ENCODE measurements at places on chromosomes 13 and 19.

GRCh38 chr13:35092251-35092650 lies 150.2 kb downstream of the NBEA start:
- no peak for DNase-seq

DNA sequence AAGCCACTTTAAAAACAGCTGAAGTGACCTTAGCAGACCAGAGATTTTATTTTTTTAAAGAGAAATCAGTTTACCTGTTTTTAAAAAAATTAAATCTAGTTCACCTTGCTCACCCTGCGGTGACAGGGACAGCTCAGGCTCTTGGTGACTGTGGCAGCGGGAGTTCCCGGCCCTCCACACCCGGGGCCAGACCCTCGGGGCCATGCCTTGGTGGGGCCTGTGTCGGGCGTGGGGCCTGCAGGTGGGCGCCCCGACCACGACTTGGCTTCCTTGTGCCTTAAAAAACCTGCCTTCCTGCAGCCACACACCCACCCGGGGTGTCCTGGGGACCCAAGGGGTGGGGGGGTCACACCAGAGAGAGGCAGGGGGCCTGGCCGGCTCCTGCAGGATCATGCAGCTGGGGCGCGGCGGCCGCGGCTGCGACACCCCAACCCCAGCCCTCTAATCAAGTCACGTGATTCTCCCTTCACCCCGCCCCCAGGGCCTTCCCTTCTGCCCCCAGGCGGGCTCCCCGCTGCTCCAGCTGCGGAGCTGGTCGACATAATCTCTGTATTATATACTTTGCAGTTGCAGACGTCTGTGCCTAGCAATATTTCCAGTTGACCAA lies 10.8 kb downstream of the PLPPR3 start:
- no peak for DNase-seq

GRCh38 chr13:113166681-113167080 lies 8.2 kb downstream of the PROZ start:
- no peak for DNase-seq

GRCh38 chr19:42423462-42424344 lies 3.5 kb downstream of the LIPE start:
- DNase-seq, result peak; percentile 78

- no peak for DNase-seq
Measured at GRCh38 chr13:52348071-52348470, 57.9 kb downstream of the THSD1 start.

GRCh38 chr13:107734891-107735625 lies 480.3 kb downstream of the LIG4 start:
- no peak for DNase-seq

DNA sequence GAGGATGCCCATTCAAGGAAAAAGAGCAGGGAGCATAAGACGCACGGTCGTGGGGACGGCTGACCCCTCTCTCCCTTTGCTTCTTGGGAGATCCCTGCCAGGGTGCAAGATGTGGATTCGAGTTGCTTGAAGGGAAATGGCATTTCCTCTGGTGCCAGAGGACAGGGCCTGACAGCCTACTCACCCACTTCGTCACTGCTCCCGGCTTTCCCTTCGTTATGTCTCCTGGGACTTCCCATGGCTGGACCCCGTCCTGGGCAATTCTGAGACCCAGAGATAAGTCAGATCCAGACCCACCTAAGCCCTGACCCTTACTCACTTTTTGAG lies 1.2 kb downstream of the TBC1D17 start:
- no peak for DNase-seq

DNA sequence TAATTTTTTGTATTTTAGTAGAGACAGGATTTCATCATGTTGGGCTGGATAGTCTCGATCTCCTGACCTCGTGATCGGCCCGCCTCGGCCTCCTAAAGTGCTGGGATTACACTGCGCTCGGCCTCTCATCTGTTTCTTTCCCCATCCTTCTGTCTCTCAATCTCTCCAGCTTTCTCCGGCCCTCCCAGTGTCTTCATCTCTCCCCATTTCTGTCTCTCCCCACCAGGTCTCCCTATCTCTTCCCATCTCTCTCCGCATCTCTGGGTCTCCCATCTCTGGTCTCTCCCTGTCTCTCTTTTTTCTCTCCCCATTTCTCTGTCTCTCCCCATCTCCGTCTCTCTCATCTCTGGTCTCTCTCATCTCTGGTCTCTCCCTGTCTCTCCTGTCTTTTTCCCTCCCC lies 12.2 kb upstream of the NFIX start:
- DNase-seq, result no peak

DNA sequence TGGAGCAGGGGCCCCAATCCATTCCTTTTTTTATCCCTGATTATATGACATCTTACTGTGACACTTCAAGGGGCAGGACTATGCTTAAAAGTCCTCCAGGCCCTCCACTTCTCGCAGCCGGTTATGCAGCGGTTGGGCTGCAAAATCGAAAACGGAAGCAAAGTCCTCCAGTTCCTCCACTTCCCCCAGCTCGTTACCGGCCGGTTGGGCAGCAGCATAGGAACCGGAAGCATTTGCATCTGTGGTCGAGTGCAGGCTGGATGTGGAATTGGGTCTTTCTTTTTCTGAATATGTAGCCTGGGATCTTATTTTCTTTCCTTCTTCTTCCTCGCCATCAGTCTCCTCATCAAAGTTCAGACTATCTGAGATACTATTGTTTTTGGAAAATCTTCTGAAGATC lies 46.1 kb downstream of the OXGR1 start:
- DNase-seq, result no peak

DNA sequence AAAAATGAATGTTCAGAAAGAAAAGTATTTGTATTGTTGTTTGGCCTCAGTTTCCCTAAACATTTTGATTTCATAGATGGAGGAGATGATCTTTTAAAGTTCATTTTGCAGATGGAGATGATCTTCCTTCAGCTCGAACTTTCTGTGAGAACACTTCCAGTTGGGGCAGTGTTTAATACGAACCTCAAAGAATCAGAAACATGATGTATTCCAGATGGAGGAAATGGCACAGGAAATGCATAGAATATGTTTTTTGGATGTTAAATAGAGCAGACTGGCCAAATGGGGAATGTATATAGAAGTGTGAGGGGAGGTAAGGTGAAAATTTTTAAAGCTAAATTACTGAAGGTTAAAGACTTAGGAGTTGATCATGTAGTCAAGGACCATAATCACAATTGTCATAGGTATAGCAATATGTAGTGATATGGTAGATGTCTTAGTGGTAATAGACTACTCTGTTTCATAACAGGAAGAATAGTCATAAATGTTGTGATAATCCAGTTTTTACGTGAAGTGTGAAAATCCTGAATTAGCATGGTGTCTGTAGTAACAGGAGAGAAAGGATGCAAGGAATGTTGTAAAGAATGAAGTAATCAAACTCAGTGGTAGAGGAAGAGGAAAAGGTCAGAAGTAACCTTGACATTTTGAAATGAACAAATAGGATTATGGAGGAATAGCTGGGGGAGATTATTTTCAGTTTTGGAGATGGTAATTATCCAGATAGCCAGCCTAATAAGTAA lies 5.1 kb downstream of the RAP2A start:
- DNase-seq, result no peak

All from cerebellar nuclear complex (tissue), 1 donor.